Gastroesophageal sphincter (tissue), 4 donors: ENCODE measurements at places on chromosomes 4 and X.
A peak's percentile ranks its signal among the peaks of the same experiment; 100 is the strongest.

GRCh38 chr4:116872308-116872707 is 213.1 kb downstream of the TRAM1L1 start:
- no peak for ATAC-seq

DNA sequence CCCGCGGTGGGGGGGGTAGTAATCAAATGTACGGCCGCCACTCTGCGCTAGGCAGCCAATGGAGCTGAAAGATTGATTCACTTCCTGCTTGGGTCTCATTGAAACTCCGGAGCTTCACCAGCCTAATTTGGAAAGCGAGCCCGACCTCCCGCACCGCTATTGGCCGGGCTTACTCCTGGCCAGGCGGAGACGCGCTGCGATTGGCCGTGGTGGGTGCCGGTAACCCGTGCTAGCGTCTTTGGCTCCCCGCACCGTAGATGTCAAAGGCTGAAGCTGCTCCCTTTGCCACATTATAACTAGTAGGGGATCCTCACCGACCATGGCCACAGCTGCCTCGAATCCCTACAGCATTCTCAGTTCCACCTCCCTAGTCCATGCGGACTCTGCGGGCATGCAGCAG is at the start of gene POU3F4:
Gene POU3F4 (plus strand): TSS at position 285 of the 400 bp plus-strand sequence. CDS start 35 bp downstream, at position 320.
- no peak for ATAC-seq

DNA sequence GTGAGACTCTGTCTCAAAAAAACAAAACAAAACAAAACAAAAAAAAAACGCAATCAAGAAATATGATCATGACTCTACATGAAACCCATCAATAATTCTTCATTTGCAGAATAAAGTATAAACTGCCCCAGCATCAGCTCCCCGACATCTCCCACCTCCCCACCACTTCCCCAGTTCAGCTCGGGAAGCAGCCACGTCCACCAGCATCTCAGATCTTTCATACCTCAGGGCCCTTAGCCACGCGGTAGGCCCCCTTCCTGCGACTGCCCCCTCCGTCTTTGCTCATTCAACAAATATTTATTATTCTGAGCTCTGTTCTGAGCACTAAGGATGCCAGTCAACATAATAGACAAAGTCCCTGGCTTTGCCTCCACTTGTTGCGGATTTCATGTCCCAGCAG is 45.6 kb downstream of the DCTD start:
- no peak for ATAC-seq

DNA sequence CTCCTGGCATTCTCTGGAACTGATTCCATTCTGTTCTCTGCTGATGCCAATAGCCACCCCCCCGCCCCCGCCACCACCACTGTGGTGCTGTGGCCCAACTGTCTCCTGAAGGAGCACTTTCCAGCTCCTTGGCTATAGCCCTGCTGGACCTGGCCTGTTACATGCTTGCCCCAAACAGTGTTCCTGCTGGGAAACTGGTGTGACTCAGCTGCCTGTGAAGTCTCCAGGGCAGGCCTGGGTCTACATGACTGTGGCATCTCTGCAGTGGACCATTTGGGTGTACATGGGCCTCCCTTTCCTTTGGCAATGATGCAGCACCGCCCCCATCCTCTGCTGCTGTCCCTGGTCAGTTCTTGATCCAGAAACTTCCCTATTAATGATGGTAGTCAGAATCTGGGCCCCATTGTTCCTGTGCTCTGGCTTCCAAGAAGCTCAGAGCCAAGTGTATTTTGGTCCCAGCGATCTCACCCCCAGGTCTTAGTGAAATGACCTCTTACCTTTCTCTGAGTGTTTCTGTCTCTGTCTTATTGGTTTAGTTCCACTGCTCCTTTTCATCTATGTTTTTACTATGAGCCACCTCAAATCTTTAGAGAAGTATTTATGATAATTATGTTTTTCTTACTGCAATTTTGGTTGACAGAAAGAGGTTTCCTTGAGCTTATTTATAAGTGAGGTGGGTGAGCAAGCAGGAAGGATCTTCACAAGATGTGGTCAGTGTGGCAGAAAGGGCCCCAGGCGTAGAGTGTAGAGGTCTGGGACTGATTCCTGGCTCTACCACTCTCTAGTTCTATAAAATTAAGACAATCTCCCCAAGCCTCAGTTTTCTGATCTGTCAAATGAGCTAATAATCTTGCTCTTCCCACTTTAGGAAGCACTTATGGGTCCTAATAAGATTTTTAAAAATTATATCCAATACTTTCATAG is 210.7 kb upstream of the EOLA2 start:
- ATAC-seq: no peak

DNA sequence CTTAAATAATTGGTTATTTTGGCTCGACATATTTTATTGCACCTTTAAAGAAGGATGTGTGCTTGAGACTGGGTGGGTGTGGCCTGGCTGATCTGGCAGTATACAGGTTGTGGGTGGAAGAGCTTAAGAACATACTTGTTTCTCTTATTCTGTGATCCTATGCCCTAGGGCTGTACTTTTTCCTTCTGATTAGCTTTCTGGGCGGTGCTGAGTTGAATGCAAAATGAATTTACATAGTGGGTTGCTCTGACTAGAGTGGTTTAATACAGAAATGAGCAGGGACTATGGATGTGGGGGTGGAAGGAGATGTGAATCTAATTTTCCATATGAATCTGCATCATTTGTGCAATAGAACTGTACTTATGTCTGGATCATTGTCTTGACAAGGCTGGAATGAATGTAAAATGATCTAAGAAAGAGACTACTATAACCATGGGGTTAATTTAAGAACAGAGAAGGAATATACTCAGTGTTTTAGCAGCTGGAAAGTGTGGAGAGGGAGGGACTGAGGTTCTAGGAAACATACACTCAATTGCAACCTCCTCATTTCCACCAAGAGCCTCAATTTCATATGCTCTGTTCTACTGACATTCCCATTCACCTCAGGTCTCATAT is 73.7 kb downstream of the RLIM start:
- no peak for ATAC-seq

DNA sequence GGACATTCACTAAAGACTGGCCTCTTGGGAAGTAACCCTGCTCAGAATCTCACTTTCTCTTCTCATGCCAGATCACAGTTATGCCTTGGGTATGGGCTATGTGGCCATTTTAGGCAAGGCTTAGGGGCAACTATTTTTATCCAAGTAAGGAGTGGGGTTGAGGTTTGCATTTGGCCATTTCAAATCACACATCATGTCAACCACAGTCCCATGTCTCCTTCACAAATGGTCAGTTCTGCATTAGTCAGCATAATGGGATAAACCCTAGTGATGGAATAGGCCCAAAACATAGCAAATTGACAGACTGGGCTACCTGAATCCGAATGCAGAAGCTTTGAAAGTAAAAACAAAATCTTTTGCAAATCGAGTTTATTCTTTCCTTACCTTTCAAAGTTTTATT is 827 bp upstream of the RTL3 start:
- ATAC-seq: no peak

GRCh38 chrX:134929808-134930207 is 61.0 kb upstream of the SMIM10 start:
- ATAC-seq: no peak

DNA sequence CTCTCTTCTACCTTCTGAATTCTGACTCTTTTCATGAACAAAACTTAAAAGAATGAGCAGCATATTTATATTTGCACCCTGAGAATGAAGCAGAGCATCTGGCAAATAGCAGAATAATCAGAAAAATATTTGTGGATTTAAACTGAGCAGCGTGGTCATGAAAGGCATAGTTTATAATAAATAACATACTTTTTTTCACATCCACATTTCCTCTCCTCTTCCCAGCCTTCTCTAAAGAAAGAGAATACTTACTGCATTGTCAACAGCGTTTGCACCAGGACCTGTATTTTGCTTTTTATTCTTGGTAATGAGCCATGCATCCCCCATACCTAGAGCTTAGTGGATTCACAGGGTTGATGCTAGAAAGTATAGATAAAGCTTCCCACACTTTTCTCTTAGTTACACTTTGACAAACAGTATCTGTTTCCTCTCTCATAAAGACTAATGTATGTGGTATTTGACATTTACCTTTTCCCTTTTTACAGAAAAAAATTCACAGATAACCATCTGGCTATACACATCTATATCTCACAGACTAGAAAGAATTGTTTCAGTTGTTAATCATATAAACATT is 131.5 kb downstream of the PRSS12 start:
- ATAC-seq: no peak

DNA sequence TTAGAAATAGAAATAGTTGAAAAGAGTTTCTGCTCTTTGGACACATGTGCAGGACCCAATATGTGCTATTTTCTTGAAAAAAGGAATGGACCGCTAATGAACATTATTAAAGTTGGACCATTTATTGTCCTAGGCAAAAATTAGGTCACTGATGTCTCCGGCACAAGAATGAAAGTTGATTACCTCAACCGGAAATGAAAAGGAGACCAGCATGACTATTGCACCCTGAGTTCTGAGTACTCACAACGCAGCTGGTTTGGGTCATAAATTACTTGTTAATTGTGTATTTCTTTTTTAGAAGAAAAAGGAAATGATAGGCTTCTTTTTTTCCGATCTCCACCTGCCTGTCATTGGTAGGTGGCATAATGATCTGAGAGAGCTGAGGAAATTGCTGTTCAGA is 232.7 kb downstream of the ARHGAP24 start:
- no peak for ATAC-seq

- ATAC-seq: no peak
Measured at GRCh38 chr4:149292425-149293007, 523.1 kb downstream of the IQCM start.

GRCh38 chr4:101306764-101307615 is 40.3 kb downstream of the PPP3CA start:
- no peak for ATAC-seq

DNA sequence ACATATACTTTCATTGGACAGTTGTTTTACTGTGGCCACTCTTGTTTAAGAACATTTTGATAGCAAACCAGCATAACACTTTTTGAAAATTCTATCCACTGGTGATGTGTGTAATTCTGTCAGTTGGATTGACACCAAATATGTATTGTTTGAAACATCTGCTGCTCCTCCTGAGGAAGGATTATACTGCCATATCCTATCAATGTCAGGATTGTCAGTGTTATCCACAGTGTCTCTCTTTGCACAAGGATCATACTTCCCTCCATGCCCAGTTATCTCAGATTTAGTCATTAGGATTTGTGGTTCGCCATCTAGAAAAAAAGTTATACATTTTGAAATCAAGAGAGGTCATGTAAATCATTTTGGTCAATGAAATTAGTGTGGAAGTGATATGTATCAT is 1859.6 kb downstream of the C4orf33 start:
- no peak for ATAC-seq

DNA sequence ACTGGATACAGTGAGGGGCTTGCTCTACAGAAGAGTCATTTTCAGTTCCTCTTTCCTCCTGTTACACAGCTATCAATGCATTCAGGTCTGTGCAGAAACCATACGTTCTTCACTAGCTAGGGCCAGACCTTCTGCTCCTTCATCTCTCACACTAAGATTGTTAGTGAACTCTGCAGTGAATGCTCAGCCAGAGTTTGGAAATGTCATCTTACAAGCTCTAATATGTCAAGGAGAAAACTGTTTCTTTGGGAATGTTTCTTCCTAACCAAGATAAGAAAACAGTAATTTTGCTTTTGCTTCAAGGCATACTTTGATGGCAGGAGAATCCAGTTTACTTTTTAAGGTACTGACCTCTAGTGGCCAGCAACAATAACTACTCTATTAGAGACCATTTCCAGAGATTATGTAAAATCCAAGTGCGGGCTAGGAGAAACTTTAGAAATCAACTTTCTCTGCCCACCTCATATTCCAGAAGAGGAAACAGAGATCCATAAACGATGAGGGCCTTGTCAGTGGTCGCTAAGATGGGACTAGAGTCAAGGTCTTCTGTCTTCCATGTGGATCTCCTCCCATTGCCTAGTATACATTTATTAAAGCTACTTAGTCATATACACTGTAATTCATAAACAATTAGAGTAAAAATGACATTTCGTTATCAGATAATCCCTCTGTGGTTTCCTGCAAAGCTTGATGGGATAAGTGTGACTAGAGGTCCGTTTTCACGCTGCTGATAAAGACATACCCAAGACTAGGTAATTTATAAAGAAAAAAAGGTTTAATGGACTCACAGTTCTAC is 12.1 kb upstream of the CC2D2A start:
- peak; percentile 42 for ATAC-seq

- ATAC-seq: no peak
Measured at GRCh38 chr4:43680421-43680820, 768.2 kb downstream of the KCTD8 start.

DNA sequence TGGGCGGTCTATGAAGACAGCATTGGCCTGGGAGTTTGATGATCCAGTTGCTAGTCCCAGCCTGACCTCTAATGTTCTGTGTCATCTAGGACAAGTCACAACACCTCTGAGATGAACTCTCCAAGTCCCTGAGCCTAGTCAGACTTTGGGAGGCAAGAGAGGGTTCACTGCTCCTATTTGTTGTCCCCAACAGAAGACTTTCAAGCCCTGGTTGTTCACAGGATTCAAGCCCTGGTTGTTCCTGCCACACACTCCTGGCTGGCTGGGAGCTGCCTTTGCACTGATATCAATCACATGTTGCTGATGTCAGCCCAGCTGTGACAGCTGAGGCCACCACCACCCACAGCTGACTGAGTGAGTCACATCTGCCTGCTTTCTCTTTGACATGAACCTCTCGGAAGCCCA is 253.2 kb upstream of the RASGEF1B start:
- peak; percentile 76 for ATAC-seq

GRCh38 chr4:162457071-162457865 is 293.5 kb upstream of the FSTL5 start:
- no peak for ATAC-seq

DNA sequence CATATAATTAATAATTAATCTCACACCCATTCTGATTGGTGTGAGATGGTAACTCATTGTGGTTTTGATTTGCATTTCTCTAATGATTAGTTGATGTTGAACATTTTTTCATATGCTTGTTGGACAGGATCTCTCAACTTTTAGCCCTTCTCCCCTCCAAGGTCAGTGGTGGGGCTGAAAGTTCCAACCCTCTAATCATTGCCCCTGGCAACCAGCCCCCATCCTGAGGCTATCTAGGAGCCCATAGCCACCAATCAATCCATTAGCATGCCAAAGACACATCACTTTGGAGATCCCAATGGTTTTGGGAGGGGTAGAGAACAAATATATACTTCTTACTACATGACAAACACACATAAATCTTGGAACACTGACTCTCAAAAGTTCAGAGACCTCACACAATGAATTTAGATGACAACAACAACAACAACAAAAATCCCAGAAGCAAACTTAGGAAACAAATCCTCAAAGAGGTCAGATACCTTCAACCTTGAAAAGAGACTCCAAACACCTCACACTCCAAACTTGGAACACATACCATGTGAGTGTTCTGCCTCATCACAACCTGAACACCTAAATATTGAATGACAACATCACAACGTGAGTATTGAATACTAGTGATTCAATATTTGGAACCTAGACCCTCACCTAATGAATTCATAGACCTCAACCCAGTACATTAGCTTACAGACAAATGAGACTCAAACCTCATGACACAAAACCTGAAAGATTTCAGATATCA is 19.0 kb upstream of the PAGE4 start:
- no peak for ATAC-seq

GRCh38 chr4:102535398-102536082 is 34.4 kb downstream of the NFKB1 start:
- ATAC-seq: no peak
